ENCODE measurements at places on chromosomes 7 and 10. TPM values are rescaled to one million over a fixed set of nuclear protein-coding genes. Genes with fewer than 3 reads are reported as not detected.

GRCh38 chr10:111706331-111706730 is 477.2 kb downstream of the GPAM start:
- no peaks in the 10 kb centered on the region for H3K27me3 ChIP-seq
- no peaks in the 10 kb centered on the region for H3K36me3 ChIP-seq
- no peak overlapping the region for H3K27ac ChIP-seq

DNA sequence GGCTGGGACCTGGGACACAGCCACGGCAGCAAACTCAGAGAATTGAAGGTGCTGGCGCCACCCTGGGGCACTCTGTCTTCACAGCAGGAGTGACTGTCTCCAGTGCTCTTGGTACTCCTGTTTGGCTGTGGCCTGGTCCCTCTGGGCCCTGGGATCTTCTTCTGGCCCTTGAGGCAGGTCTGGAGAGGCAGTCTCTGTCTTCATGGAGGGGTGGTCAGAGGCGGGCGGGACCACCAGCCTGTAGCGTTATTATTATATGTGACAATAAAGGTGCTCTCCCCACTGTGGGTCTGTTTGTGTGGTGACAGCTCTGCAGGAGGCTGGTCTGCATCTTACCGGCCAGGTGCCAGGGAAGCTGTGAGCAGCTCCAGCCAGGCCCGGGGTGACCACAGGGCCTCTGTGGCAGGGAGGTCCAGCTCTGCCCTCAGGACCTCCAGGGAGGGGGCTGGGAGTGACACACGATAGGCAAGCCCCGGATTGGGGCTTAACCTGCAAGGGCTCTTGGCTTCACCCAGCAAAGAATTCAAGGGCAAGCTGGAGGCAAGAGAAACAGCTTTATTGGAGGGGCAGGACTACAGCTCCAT is 70.3 kb downstream of the MYL10 start:
- H3K4me1 ChIP-seq: no peaks in the 10 kb centered on the region
- no peak for DNase-seq
- no peak overlapping the region for H3K27ac ChIP-seq
- no peaks in the 10 kb centered on the region for H3K27me3 ChIP-seq
- no peaks in the 10 kb centered on the region for H3K36me3 ChIP-seq
- no peak overlapping the region for H3K4me3 ChIP-seq

DNA sequence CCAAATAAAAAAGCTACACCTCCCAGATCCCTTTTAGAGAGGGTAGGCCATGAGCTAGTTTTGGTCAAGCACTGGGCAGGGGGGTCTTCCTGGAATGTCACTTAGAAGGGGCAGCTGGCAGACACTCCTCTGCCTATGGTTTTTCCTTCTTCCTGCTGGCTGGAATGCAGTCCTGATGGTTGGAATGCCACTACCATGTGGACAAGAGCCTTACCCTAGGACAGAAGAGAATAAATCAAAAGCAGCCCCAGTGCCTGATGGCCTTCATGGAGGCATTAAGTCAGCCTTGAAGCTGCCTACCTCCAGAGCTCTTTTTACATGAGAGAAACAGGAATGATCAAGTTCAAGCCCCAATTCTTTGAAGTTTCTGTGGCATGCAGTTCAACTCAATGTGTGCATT is 43.5 kb upstream of the SORBS1 start:
- H3K27me3 ChIP-seq: no peaks in the 10 kb centered on the region
- peaks cover 10% of the 10 kb centered on the region for H3K4me1 ChIP-seq
- H3K36me3 ChIP-seq: peaks cover 48% of the 10 kb centered on the region
- H3K27ac ChIP-seq: no peak overlapping the region
- no peak for DNase-seq

PPP3CB gene
- total RNA-seq: 51.8 TPM

DNA sequence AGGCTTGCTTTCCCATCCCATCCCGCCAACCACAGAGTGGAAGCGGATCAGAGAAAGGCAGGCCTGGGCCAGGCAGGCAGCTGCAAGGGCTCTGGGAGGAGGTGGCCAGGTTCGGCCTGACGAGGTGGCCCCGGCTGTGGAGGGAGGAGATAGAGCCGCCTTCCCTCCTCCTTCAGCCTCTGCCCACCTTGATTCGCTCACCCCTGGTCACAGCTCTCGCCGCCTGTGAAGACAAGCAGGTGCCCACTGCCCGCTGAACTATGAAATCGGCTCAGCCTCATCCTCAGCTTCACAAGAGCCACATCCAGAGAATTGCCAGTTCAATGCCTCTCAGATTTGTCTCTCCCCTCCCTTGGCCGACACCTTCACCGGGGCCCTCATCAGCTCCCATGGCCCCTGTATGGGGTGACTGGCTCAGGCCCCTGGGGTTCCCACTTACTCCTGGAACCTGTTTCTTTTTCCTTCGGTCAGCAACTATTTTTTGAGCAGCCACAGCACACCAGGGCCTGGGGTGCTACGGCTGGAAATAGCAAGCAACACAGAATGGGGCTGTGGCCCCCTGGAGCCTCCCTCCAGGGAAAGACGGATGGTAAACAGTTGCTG is 80.0 kb upstream of the CHST15 start:
- H3K27ac ChIP-seq: no peak overlapping the region
- DNase-seq: no peak
- no peaks in the 10 kb centered on the region for H3K36me3 ChIP-seq
- no peaks in the 10 kb centered on the region for H3K4me1 ChIP-seq

C7orf57 gene
- not detected for total RNA-seq

- H3K36me3 ChIP-seq: no peaks in the 10 kb centered on the region
- no peak overlapping the region for H3K4me3 ChIP-seq
- no peaks in the 10 kb centered on the region for H3K27me3 ChIP-seq
- H3K27ac ChIP-seq: no peak overlapping the region
- DNase-seq: peak; percentile 64
Measured at GRCh38 chr10:96511044-96511945, 2.4 kb downstream of the TLL2 start.

NPC1L1 gene
- total RNA-seq: 4.9 TPM

GRCh38 chr7:112784603-112785002 is 5.6 kb downstream of the TMEM168 start:
- peaks cover 26% of the 10 kb centered on the region for H3K36me3 ChIP-seq
- DNase-seq: no peak
- no peaks in the 10 kb centered on the region for H3K27me3 ChIP-seq
- peaks cover 6% of the 10 kb centered on the region for H3K4me1 ChIP-seq

DNA sequence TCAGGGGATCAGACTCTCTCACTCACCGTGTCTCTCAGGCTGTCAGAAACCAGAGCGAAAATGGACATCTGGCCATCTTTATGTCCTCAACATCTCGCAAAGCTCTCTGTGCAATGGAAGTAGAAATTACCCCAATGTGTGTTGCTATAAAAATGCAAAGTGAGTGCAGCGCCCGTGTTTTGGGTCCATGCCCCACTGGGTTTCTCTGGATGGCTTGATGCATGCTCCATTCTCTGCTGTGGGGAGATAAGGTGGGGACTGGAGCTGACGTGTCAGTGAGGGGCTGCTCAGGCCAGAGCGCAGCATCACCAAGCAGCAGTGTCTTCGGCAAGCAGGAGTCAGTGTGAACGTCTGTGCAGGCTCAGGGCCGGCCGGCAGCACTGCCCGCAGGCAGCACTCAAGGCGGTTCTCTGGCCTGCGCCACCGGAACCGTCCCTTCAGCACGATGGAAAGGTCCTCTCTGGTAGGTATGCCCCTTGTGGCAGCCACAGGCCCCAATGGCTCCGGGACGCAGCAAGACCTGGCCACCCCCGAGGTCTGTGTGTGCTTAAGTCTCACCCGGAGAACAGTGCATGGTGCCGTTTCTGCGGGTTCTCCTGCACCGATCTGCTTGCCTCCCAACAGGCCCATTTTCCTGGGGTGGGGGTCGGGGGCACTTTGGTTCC is 30.2 kb downstream of the WDR86 start:
- H3K27me3 ChIP-seq: peaks cover 28% of the 10 kb centered on the region
- H3K36me3 ChIP-seq: peaks cover 34% of the 10 kb centered on the region
- H3K4me3 ChIP-seq: no peak overlapping the region
- no peak overlapping the region for H3K27ac ChIP-seq
- no peak for DNase-seq
- H3K4me1 ChIP-seq: peaks cover 16% of the 10 kb centered on the region

DNA sequence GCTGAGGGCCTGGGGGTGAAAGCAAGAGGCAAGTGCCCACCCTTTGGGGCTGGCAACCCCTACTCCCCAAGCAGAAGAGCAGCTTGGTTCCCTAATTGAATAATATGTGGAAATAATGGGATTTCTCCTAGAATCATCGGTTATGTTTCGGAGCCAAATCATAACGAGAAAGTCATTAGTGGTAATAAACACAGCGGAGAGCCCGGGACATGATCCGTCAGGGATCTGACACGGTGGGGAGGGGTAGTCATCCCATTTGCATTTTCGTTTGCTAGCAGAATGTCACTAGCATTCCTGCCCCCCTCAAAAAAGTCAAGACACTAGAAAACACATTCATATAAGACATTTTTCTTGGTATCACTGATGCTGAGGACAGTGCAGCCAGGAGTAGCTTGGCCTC is 140.4 kb downstream of the CDH23 start:
- H3K27ac ChIP-seq: no peak overlapping the region
- H3K36me3 ChIP-seq: no peaks in the 10 kb centered on the region
- H3K4me3 ChIP-seq: no peak overlapping the region
- H3K4me1 ChIP-seq: no peaks in the 10 kb centered on the region
- no peak for DNase-seq
- H3K27me3 ChIP-seq: no peaks in the 10 kb centered on the region

SYT15B gene
- total RNA-seq: not detected

DNA sequence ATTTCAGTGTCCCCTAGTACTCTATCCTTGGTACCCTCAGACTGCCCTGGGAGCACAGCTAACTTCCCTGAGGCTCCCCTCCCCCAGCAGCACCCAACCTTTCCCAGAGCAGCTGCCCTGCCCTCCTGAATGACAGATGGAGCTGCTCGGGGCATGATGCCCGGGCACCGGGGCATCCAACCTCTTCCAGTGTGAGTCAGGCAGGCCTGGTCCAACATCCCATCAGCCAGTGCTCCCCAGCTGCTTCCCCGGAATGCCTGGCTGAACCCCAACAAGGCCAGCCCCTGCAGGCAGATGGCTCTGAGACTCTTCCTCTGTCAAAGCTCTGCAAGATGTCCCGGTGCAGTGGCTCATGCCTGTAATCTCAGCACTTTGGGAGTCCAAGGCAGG is 11.9 kb upstream of the TSPAN15 start:
- no peaks in the 10 kb centered on the region for H3K27me3 ChIP-seq
- H3K4me1 ChIP-seq: peaks cover 21% of the 10 kb centered on the region
- no peaks in the 10 kb centered on the region for H3K36me3 ChIP-seq
- H3K4me3 ChIP-seq: no peak overlapping the region

DNA sequence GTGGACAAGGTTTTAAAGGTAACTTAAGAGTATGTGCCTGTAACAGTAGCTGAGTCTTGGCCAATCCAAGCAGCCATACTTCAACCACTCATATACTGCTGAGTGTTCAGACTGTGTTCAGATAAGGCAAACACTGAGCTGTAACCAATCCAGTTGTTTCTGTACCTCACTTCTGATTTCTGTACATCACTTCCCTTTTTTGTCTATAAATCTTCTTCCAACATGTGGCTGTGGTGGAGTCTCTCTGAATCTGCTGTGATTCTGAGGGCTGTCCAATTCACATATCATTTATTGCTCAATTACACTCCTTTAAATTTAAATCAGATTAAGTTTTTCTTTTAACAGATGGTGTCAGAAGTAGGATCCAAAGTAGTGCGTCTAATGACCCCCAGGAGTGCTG is 149.5 kb upstream of the PHF14 start:
- no peak overlapping the region for H3K4me3 ChIP-seq
- H3K27me3 ChIP-seq: no peaks in the 10 kb centered on the region
- H3K4me1 ChIP-seq: no peaks in the 10 kb centered on the region
- no peak for DNase-seq
- H3K36me3 ChIP-seq: no peaks in the 10 kb centered on the region

DNA sequence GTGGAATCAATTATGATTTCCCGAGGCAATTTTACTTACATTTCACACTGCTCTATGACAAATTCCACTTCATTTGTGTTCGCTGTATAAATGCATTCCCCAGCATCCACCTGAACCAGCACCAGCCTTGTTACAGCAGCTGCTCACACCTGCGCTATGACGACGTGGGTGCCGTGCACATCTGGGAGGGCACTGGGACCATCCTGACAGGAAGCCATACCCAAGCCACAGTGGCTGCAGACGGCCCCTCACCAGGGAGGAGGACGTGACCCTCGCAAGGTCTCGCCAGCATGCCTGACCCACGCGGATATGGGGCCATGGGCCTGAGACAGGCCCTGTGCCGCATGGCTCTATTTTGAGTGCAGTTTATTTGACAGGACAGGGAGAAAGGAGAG is 201.3 kb downstream of the MAD1L1 start:
- peaks cover 14% of the 10 kb centered on the region for H3K4me1 ChIP-seq
- no peak overlapping the region for H3K27ac ChIP-seq
- no peaks in the 10 kb centered on the region for H3K36me3 ChIP-seq
- no peak overlapping the region for H3K4me3 ChIP-seq
- no peaks in the 10 kb centered on the region for H3K27me3 ChIP-seq
- no peak for DNase-seq

- H3K4me3 ChIP-seq: no peak overlapping the region
- no peak overlapping the region for H3K27ac ChIP-seq
- no peaks in the 10 kb centered on the region for H3K27me3 ChIP-seq
- DNase-seq: no peak
- H3K4me1 ChIP-seq: no peaks in the 10 kb centered on the region
- H3K36me3 ChIP-seq: peaks cover 9% of the 10 kb centered on the region
Measured at GRCh38 chr7:116906391-116906790, 44.0 kb downstream of the CAPZA2 start.

DNA sequence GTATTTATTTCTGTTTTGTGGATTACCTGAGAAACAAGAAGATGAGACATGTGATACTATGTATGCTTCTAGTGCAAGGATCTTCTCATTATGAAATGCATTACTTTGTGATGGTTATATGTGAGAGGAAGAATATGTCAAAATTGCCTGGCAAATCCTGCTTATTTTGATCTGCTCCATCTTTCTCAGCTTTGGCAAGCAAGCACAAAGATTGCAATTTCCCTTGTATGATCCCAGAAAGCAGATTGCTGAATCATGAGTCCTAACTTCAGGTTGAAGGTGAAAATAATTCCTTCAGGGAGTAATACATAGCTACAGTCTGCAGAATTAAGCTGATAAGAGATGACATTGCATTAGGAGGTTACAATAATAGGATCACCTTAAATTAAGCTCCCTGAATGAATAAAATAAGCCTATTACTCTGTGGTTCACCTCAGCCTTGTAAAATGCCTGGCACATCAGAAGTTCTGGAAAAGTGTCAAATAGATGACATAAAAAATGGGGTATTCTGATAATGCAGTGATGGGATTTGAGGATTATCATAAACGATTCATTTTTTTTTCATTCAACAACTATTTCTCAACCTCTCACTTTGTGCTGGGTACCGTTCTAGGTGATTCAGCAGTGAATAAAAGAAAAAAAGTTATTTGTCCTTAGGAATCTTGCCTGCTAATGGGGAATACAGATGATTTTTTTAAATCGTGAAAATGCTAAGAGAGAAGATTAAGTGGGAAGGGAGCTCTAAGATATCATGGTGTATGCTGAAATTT is 120.7 kb downstream of the CHN2 start:
- H3K36me3 ChIP-seq: no peaks in the 10 kb centered on the region
- no peak for DNase-seq
- no peaks in the 10 kb centered on the region for H3K27me3 ChIP-seq
- no peak overlapping the region for H3K4me3 ChIP-seq
- H3K27ac ChIP-seq: no peak overlapping the region

RET gene
- 9.8 TPM for total RNA-seq

GFRA1 gene
- 83.2 TPM for total RNA-seq

- no peaks in the 10 kb centered on the region for H3K4me1 ChIP-seq
- H3K27ac ChIP-seq: no peak overlapping the region
- H3K4me3 ChIP-seq: no peak overlapping the region
Measured at GRCh38 chr10:78071140-78071856, 37.6 kb downstream of the RPS24 start.

- H3K4me1 ChIP-seq: peaks cover 13% of the 10 kb centered on the region
- no peak for DNase-seq
- no peak overlapping the region for H3K27ac ChIP-seq
- no peak overlapping the region for H3K4me3 ChIP-seq
Measured at GRCh38 chr10:100520811-100521210, 1.1 kb upstream of the SEC31B start.
